H1 (cell line): ENCODE measurements at places on chromosomes 4 and X. TPM values are rescaled to one million over a fixed set of nuclear protein-coding genes. Genes with fewer than 3 reads are reported as not detected.

DNA sequence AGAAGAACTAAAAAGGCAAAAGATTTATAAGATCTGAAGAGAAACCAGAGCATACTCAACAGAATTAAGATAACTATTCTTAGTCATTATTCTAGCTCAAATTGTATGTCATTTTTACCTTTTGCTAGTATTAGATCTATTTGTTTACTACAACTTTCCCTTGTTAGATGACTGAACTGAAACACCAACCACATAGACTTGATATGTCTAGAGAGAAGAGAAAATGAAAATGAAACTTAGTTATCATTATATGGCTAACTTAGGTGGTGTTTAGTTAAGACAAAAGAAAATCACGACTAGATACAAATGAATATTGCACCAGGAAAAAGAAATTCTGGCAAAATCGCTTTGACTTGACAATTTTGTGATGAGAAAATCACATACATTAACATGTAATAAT, 690.8 kb downstream of the PCDH18 start:
- H3K36me3 ChIP-seq = no peaks in the 10 kb centered on the region
- no peak overlapping the region for H3K4me3 ChIP-seq
- no peak overlapping the region for H3K27ac ChIP-seq
- H3K27me3 ChIP-seq = no peaks in the 10 kb centered on the region

GRCh38 chr4:53598483-53598882, 7.2 kb upstream of the LNX1 start:
- no peaks in the 10 kb centered on the region for H3K36me3 ChIP-seq
- H3K4me1 ChIP-seq = no peaks in the 10 kb centered on the region; the same call in none of the 2 replicates
- no peaks in the 10 kb centered on the region for H3K27me3 ChIP-seq
- no peak for DNase-seq

DNA sequence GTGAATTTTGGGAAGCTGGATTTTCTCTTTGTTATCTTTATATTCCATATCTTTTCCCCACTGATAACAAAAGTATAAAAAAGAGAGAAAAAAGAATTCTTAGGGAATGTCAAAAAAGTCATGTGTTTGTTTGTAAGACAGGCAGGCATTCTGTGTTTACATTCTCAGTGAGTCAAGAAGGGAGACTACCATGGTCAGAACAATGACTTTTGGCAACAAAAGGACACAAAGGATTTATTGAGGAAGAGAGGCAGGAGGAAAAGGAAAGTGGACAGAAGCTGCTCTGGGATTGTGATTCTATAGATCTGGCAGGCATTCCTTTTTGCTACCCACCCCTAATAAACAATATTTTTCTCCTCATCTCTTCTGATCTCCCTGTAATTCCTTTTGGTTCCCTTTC, 5.9 kb upstream of the ANK2 start:
- H3K4me1 ChIP-seq = no peaks in the 10 kb centered on the region
- no peak overlapping the region for H3K27ac ChIP-seq
- no peak for DNase-seq
- no peak overlapping the region for H3K4me3 ChIP-seq

Gene STATH
- not detected in 2 replicates for polyA plus RNA-seq

Gene AMELX
- not detected in 2 replicates for polyA plus RNA-seq
